ENCODE measurements at places on chromosomes 3 and 15. TPM values are rescaled to one million over a fixed set of nuclear protein-coding genes. Genes with fewer than 3 reads are reported as not detected.

Gene OCA2
- total RNA-seq = not detected

Gene TRIM42
- not detected for total RNA-seq

Gene PLA2G4E
- total RNA-seq = not detected

GRCh38 chr3:123935830-123936229 lies 25.2 kb downstream of the CCDC14 start:
- H3K27me3 ChIP-seq = no peaks in the 10 kb centered on the region
- no peak overlapping the region for H3K4me3 ChIP-seq
- no peak overlapping the region for H3K27ac ChIP-seq
- no peaks in the 10 kb centered on the region for H3K4me1 ChIP-seq
- H3K36me3 ChIP-seq = peaks cover 71% of the 10 kb centered on the region

DNA sequence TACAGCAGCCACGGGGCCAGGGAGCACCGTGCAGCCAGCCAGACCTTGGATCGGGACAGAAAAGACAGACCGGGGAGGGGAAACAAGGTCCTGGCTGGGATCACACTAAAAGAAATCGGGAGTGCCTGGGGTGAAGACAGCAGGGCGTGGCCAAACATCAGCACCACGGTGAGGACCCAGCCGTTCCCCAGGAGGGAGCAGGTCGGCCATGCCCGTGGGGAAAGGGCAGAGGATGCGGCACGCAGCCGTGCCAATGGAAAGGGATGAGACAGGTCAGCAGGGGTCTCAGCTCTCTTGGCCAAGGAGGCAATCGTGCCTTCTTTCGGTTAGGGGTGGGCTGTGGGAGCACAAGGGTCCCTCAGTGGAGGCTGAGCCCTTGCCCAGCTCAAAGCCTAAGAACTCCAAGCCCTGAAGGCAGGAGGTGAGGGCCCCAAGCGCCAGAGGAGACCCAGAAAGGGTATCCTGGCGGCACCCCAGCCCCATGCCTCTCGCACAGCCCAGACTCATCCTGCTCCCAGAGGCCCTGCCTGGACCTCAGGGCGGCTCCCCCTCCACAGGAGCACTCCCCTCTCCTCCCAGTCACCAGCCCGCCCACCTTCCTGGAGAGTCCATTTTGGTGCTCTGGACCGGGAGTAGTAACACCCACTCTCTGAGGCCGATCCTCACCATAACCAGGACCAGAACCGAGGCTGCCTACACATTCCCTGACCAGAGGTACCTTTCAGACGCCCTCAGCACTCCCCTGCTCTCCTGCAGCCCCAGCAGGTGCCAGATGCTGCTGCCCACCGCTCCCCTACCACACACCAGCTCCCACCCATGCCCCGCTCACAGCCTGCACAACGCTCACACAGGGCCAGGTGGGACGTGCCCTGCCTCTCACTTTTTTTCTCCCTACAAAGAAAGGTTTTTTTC lies 23.2 kb upstream of the OCA2 start:
- no peak overlapping the region for H3K4me3 ChIP-seq
- H3K36me3 ChIP-seq = peaks cover 23% of the 10 kb centered on the region
- no peaks in the 10 kb centered on the region for H3K27me3 ChIP-seq
- no peak overlapping the region for H3K27ac ChIP-seq
- H3K4me1 ChIP-seq = no peaks in the 10 kb centered on the region

- no peaks in the 10 kb centered on the region for H3K36me3 ChIP-seq
- no peaks in the 10 kb centered on the region for H3K4me1 ChIP-seq
- H3K4me3 ChIP-seq = no peak overlapping the region
Measured at GRCh38 chr3:26984416-26985390, 362.1 kb downstream of the LRRC3B start.

- no peaks in the 10 kb centered on the region for H3K4me1 ChIP-seq
- no peaks in the 10 kb centered on the region for H3K27me3 ChIP-seq
- DNase-seq = no peak
Measured at GRCh38 chr3:29083676-29084075, 197.2 kb upstream of the RBMS3 start.

DNA sequence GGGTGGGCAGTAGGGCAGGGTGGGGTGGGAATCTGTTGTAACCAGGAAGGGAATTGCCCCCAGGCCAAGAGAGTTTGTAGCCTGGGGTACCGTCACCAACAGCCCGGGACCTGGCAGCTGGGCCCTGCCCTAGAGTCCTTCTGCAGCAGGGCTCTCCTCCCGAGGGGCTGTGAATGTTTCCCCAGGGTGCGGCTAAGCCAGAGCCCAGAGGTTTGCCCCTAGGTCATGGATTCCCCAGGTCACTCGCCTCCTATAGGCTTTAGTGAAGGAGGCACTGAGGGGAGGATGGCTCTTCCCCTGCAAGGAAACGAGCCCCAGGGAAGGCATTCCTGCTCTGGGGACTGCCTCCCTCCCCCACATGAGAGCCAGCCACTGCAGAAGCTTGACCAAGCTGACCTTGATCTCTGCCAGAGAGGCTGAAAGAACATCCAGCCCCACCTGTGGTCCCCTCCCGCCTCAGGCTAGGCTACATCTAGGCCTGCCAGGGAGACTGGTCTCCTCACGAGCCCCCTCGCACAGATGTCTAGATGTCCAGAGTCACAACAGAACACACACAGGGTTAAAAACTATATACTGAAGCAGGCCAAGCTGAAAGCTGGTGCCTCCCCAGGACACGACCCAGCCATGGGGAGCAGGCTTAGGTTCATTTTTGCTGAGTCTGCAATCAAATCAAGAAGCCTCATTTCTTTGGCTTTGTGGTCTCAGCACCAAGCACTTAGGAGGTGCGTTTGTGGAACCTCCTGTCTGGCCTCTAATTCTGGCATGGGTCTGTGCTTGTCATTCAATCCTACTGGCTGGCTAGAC lies 69.1 kb upstream of the TAMM41 start:
- DNase-seq = no peak
- H3K4me3 ChIP-seq = no peak overlapping the region
- no peaks in the 10 kb centered on the region for H3K36me3 ChIP-seq

GRCh38 chr3:48747706-48748105 lies 30.7 kb upstream of the IP6K2 start:
- H3K27me3 ChIP-seq = no peaks in the 10 kb centered on the region
- H3K4me3 ChIP-seq = no peak overlapping the region
- H3K4me1 ChIP-seq = peaks cover 6% of the 10 kb centered on the region
- no peaks in the 10 kb centered on the region for H3K36me3 ChIP-seq
- no peak for DNase-seq

GRCh38 chr3:32937331-32937730 lies 14.1 kb upstream of the CCR4 start:
- no peaks in the 10 kb centered on the region for H3K36me3 ChIP-seq
- H3K4me1 ChIP-seq = no peaks in the 10 kb centered on the region
- H3K27me3 ChIP-seq = no peaks in the 10 kb centered on the region
- no peak overlapping the region for H3K4me3 ChIP-seq
- no peak overlapping the region for H3K27ac ChIP-seq
- no peak for DNase-seq

DNA sequence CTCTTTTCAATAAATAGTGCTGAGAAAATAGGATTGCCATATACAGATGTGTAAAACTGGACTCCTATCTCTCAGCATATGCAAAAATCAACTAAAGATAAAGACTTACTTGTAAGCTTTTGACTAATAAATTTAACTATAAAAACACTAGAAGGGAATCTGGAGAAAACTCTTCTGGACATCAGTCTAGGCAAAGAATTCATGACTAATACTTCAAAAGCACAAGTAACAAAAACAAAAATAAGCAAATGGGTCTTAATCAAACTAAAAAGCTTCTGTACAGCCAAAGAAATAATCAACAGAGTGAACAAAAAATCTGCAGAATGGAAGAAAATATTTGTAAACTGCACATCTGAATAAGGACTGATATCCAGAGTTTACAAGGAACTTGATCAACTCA lies 1122.2 kb downstream of the TBL1XR1 start:
- H3K4me3 ChIP-seq = no peak overlapping the region
- no peak for DNase-seq
- no peaks in the 10 kb centered on the region for H3K36me3 ChIP-seq
- H3K27me3 ChIP-seq = no peaks in the 10 kb centered on the region
- H3K4me1 ChIP-seq = no peaks in the 10 kb centered on the region

- no peak overlapping the region for H3K27ac ChIP-seq
- H3K36me3 ChIP-seq = no peaks in the 10 kb centered on the region
- no peaks in the 10 kb centered on the region for H3K4me1 ChIP-seq
- H3K27me3 ChIP-seq = no peaks in the 10 kb centered on the region
- DNase-seq = no peak
Measured at GRCh38 chr3:45684327-45684892, 4.8 kb upstream of the SACM1L start.

DNA sequence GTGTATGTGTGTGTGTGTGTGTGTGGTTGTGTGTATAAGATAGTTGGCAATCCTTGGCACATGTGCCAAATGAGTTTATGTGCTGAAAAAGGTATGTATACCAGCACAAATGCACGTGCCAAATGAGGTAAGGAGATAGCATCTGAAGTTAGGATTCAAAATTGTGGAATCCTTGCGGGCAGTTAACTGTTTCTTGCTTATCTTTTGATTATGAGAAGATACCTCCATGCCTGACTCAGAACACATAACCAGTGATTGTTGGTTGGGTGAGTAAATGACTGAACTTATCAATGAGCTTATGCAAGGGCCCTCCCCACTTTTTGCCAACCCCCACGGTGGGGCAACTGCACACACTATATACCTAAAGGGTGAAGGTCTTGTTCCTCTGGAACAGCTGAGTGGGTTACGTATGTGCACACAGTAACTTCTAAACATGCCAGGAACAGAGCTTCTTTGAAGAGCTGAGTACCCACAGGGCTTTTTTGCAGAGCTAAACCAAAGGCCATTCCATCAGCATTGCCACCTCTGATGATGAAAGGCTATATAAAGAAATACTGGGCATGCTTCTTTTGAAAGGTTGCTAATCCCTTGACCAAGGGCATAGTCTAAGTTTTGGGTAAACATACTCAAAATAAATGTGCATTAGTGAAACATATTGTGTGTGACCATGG lies 60.1 kb downstream of the MEIS2 start:
- H3K4me1 ChIP-seq = peaks cover 7% of the 10 kb centered on the region
- DNase-seq = no peak
- H3K4me3 ChIP-seq = no peak overlapping the region
- H3K36me3 ChIP-seq = peaks cover 10% of the 10 kb centered on the region

All from SJCRH30 (cell line).